ENCODE measurements at places on chromosomes 16 and 17. TPM values are rescaled to one million over a fixed set of nuclear protein-coding genes. Genes with fewer than 3 reads are reported as not detected.

The TEKT5 gene
- not detected for total RNA-seq

DNA sequence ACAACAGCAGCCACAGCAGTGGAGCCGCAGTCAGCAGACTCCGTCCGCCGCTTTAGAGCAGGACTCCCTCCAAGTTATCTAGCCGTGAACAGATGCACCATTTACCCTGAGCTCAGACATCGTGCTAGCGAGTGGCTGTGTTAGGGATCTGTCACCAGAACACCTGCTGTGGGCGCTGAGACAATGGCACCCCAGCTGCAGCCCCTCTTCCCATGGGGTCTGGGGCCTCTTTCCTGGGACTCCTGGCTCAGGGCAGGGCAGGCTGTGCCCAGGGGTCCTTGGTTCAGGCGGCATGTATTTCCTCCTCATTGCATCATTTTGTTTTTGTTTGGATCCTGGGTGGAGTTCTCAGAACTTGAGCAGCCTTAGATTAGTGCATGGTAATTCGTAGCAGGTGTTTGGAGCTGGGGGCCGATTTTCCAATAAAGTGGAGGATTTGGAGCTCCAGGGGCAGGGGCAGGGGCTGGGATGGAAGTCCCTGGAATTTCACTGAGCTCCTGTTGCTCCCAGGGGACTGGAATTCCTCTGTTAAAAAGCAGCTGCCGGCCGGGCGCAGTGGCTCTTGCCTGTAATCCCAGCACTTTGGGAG lies 23.4 kb downstream of the NMRAL1 start:
- peaks cover 4% of the 10 kb centered on the region for H3K36me3 ChIP-seq
- DNase-seq, result no peak
- H3K27me3 ChIP-seq, result no peaks in the 10 kb centered on the region

- H3K4me1 ChIP-seq, result peaks cover 39% of the 10 kb centered on the region
- H3K4me3 ChIP-seq, result no peak overlapping the region
- H3K27me3 ChIP-seq, result no peaks in the 10 kb centered on the region
- H3K36me3 ChIP-seq, result no peaks in the 10 kb centered on the region
- H3K27ac ChIP-seq, result no peak overlapping the region
These were observed 21.9 kb downstream of the USP7 start for GRCh38 chr16:8941718-8942344.

GRCh38 chr16:11060842-11061241 lies 116.5 kb downstream of the CLEC16A start:
- H3K36me3 ChIP-seq, result no peaks in the 10 kb centered on the region
- H3K27ac ChIP-seq, result no peak overlapping the region
- no peak for DNase-seq
- H3K27me3 ChIP-seq, result no peaks in the 10 kb centered on the region
- H3K4me3 ChIP-seq, result no peak overlapping the region

DNA sequence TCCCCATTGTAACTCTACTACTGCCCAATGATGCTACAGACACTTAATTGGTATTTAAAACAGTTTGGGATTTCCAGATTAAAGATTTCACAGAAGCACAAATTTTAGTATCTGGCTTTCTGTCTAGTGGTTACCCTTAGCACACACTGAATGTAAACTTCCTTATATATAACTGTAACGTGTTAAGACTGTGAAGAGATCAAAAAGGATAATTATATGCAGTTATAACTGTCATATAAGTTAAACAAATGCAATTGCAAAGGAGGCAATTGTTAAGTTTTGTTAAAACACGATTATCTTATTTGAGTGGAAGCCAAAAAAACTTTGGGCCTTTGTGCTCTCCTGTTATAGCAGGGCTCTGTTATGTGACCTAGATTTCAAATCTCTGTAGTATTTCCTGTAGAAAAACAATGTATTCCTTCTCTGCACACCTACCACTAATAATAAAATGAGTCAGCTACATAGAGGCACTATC lies 147.9 kb downstream of the STXBP4 start:
- no peak overlapping the region for H3K4me3 ChIP-seq
- H3K4me1 ChIP-seq, result no peaks in the 10 kb centered on the region
- H3K27ac ChIP-seq, result no peak overlapping the region
- DNase-seq, result no peak

GRCh38 chr16:66871840-66872239 lies 8.5 kb upstream of the PDP2 start:
- peaks cover 11% of the 10 kb centered on the region for H3K4me1 ChIP-seq
- H3K27ac ChIP-seq, result peak overlapping the region; percentile 34
- no peak overlapping the region for H3K4me3 ChIP-seq
- no peaks in the 10 kb centered on the region for H3K27me3 ChIP-seq
- DNase-seq, result no peak
- no peaks in the 10 kb centered on the region for H3K36me3 ChIP-seq

- no peaks in the 10 kb centered on the region for H3K27me3 ChIP-seq
- H3K36me3 ChIP-seq, result no peaks in the 10 kb centered on the region
- H3K27ac ChIP-seq, result no peak overlapping the region
- H3K4me1 ChIP-seq, result no peaks in the 10 kb centered on the region
These were observed 64.4 kb upstream of the CLEC18A start for GRCh38 chr16:69886726-69887125.

GRCh38 chr16:28096983-28097899 lies 33.7 kb upstream of the GSG1L start:
- H3K36me3 ChIP-seq, result peaks cover 6% of the 10 kb centered on the region
- H3K27ac ChIP-seq, result no peak overlapping the region
- H3K4me1 ChIP-seq, result no peaks in the 10 kb centered on the region
- H3K4me3 ChIP-seq, result no peak overlapping the region
- DNase-seq, result no peak

The CA10 gene
- not detected for total RNA-seq

DNA sequence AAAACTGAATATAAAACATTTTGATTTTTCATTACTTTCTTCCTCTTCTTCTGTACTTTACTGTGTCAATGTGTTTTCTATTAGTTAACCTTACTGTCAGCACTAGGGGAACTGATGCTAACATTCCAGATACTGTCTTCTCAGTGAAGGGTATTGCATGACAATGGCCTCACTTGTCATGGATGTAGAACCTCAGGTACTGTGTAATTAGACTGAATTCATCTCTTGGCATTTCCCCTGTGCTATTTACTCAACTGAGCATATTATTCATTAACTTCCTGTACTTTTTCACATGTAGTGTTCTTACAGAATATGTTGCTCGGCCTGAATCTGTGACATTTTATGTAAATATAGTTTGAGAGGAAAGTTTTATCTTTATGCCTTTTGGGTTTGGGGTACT lies 237.0 kb downstream of the CA10 start:
- no peak overlapping the region for H3K4me3 ChIP-seq
- no peak for DNase-seq
- H3K27me3 ChIP-seq, result no peaks in the 10 kb centered on the region
- no peaks in the 10 kb centered on the region for H3K4me1 ChIP-seq
- H3K27ac ChIP-seq, result no peak overlapping the region

- no peak overlapping the region for H3K4me3 ChIP-seq
- H3K27me3 ChIP-seq, result no peaks in the 10 kb centered on the region
- H3K36me3 ChIP-seq, result no peaks in the 10 kb centered on the region
- no peak for DNase-seq
- H3K27ac ChIP-seq, result no peak overlapping the region
These were observed 128.7 kb downstream of the RPTOR start for GRCh38 chr17:80673152-80673920.

- H3K27ac ChIP-seq, result no peak overlapping the region
- DNase-seq, result no peak
- no peaks in the 10 kb centered on the region for H3K27me3 ChIP-seq
- H3K4me3 ChIP-seq, result no peak overlapping the region
- H3K36me3 ChIP-seq, result no peaks in the 10 kb centered on the region
These were observed 115.9 kb upstream of the TNRC6C start for GRCh38 chr17:77842528-77843147.

- H3K4me1 ChIP-seq, result peaks cover 75% of the 10 kb centered on the region
- H3K4me3 ChIP-seq, result peak overlapping the region; percentile 7
- peak overlapping the region; percentile 83 for H3K27ac ChIP-seq
- DNase-seq, result no peak
- H3K36me3 ChIP-seq, result no peaks in the 10 kb centered on the region
- no peaks in the 10 kb centered on the region for H3K27me3 ChIP-seq
These were observed 11.0 kb downstream of the CYB561 start for GRCh38 chr17:63434951-63435571.

- no peak overlapping the region for H3K4me3 ChIP-seq
- H3K27me3 ChIP-seq, result no peaks in the 10 kb centered on the region
- no peak overlapping the region for H3K27ac ChIP-seq
- DNase-seq, result no peak
These were observed 11.1 kb upstream of the CCL5 start for GRCh38 chr17:35891269-35891668.

The FBXW10 gene
- total RNA-seq, result not detected

GRCh38 chr16:1492082-1492922 lies 858 bp upstream of the TELO2 start:
- peaks cover 12% of the 10 kb centered on the region for H3K4me1 ChIP-seq
- DNase-seq, result no peak
- no peaks in the 10 kb centered on the region for H3K27me3 ChIP-seq
- H3K27ac ChIP-seq, result peak overlapping the region; percentile 98
- peak overlapping the region; percentile 78 for H3K4me3 ChIP-seq
- peaks cover 2% of the 10 kb centered on the region for H3K36me3 ChIP-seq

- H3K4me3 ChIP-seq, result no peak overlapping the region
- H3K27ac ChIP-seq, result no peak overlapping the region
- DNase-seq, result no peak
- no peaks in the 10 kb centered on the region for H3K36me3 ChIP-seq
These were observed 4.6 kb upstream of the ATP2A1 start for GRCh38 chr16:28873543-28874201.

DNA sequence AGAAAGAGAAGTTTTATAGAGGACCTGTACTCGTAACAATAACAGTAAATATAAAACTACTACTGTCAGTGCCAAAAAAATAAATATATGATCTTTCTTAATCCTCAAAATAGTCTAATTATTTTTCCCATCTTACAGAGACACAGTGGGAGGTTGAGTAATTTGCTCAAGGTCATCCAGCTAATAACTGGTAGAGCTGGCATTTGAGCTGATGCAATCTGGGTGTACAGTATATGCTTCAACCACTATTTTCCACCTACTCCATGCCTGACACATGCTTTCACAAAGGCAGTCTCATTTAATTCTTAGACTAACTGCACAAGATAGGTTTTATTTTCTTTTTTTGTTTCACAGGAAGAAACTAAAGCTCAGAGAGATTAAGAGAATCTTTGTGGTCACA lies 33.6 kb downstream of the PIGL start:
- H3K4me1 ChIP-seq, result no peaks in the 10 kb centered on the region
- no peak for DNase-seq
- H3K27me3 ChIP-seq, result no peaks in the 10 kb centered on the region
- no peak overlapping the region for H3K4me3 ChIP-seq
- H3K36me3 ChIP-seq, result no peaks in the 10 kb centered on the region

DNA sequence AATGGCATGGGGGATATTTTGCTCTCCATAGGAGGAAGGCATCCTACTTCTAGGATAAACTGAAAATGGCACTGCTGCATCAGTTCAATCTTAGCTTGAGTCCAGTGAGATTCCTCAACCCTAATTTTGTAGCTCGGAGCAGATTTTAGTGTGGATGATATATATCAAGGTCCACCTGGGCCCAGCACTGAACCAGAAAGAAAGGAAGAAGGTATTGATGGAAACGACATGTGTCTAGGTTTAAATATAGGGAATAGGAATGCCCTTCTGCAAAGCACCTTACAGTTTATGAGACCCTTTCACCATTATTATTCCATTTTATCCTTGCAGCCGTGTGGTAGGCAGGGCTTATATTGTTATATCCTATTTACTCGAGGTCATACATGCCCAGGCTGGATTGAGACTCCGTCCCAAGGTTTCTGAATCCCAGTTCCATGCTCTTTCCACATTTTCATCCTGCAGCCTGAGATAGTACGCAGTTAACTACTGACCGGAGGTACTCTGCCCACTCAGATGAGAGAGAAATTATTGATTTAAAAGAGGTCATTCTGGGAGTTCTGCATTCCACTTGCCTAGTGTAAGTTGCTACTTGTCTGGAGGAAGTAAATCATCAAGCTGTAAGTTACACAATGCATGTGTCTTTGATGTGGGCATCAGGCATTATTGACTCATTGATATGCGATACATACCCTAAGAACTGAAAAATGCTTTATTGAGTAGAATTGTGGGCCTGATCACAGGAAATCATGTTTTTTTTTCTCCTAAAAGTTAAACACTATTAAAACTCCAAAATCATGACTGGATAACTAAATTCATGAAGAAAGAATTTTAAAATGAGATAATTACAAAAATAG lies 10.1 kb downstream of the KRT39 start:
- no peaks in the 10 kb centered on the region for H3K4me1 ChIP-seq
- DNase-seq, result no peak
- peaks cover 3% of the 10 kb centered on the region for H3K27me3 ChIP-seq
- no peak overlapping the region for H3K4me3 ChIP-seq
- H3K36me3 ChIP-seq, result no peaks in the 10 kb centered on the region

All from Panc1 (cell line).